Right renal cortex interstitium (tissue), 3 donors: ENCODE measurements at places on chromosomes 3 and 15. TPM values are rescaled to one million over a fixed set of nuclear protein-coding genes. Genes with fewer than 3 reads are reported as not detected.

The HOMER2 gene
- polyA plus RNA-seq, result 28.3 TPM

The ADGRG7 gene
- 0.19 TPM for polyA plus RNA-seq

DNA sequence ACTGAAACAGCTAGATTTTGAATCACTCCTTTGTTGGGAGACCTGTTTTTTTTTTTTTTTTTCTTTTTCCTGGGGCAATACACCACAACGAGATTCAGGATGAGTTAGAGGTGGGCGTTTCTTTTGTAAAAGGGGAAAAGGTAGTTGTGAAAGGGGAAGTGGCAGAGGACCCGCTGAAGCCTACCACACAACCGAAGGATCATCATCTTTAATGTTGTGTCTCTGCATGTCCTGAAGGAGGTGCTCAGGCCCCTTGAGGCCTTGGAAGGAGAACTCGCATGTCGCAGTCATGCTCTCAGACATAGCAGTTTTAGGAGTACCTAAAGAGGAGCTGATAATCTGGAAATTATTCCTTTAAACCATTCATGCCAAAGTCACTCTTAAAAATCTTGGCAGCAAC is 137.9 kb upstream of the LRIG1 start:
- no peak for DNase-seq

The CPB1 gene
- polyA plus RNA-seq, result 0.96 TPM
